ENCODE measurements at places on chromosomes 7 and 10.

- DNase-seq = no peak
Measured at GRCh38 chr7:52831321-52831720, 204.1 kb upstream of the POM121L12 start.

DNA sequence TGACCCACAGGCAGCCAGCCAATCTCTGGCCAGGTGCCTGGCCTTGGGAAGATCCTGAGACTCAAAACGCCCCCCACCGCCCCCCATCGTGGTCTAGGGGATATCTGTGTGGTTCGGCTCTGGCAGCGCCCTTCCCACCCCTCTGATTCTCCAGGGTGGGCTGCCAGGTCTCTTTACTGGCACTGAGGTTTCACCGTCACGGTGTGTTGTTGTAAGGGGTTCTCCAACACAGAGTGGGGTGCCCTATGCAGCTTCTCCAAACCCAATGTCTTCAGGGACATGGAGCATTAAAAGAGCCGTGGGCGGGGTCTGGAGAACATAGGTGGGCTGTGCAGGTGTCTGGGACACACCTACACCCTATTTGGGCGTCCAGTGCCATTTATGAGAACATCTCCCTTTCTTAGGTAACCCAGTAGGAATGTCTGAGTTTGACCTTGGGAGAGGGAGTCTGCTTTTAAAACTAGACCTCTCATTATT, 1.5 kb downstream of the MAFK start:
- DNase-seq = no peak

- DNase-seq = no peak
Measured at GRCh38 chr7:105079348-105079747, 65.3 kb downstream of the KMT2E start.

DNA sequence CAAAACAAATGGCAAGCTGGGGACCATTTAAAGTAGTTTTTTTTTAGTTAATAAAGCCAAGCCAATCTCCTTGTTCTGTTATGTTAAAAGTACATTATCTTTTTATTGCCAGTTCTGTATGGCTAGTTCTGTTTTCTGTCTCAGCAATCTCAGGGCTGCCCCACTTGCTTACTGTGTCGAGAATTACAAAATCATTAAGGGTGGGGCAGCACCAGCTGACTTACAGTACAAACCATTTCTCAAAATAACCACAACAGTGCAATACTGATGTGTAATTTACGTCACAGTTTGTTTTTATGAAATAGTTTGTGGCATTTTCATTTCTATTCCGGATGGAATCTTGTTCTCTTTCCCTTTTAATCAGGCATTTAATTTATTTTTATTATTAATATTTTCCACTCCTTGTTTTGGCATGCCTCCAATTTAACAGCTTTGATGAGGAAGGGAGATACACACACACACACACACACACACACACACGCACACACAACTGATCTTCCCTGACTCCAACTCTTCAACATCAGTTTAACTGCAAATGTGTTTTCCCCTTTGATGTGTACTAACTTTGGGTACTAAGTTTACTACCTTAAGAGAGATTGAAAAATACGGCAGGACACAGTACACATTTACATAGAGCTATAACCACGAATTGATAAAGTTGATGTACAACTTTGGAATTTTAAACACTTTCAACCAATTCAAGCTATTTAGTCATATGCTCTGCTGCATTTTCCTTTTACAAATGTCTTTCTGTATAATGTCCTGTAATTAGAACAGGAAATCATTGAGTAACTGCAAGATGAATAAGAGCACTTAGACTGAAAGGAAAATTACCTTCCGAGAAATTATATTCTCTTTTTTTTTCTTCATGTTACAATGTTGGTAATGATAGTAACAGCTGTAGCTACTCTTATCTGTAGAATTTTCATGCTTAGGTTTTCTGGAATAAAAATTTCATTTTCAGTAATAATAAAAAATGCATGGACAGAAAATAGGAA, 91.5 kb downstream of the ARID5B start:
- DNase-seq = peak; percentile 12
